ENCODE measurements at places on chromosomes 5 and 9.

GRCh38 chr9:6413365-6414246 lies 607 bp downstream of the UHRF2 start:
- DNase-seq = peak; percentile 34

DNA sequence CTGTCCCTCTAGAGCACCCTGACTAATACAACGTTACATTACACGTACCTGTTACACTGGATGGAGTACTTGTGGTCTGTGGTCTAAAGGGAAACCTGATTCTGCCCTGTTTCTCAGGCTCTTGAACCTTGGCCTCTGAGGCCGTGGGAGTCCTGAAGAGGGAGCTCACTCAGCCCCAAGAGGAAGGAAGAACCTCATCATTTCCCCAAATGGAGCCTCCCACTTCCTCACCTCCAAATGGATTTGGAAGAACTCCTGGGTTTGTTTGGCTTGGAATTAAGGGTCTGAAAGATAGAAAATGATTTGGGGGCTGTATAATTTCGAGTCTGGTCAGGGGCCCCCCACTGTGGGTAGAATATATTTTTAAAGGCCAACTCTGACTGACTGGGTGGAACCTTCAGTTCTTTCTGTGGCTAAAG lies 200.2 kb downstream of the SEMA6A start:
- DNase-seq = no peak

DNA sequence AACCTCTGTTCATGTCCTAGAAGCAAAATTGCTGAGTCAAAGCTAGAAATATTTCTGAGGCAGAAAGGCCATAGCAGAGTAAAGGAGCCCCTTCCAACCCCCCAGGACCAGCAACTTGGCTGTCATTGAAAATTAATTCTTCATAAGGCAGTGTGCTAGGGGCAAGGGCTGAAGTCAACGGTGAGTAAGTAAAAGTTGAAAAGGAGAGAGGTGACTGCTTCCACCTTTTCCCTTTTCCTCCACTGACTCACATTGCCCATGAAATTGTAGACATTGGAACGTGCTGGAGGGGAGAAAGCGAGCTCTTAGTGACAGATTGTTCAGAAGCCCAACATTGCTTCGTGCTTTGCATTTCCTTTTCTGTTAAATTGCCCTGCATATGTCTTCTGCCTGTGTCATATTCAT lies 19.1 kb downstream of the GLRA1 start:
- DNase-seq = no peak

GRCh38 chr9:112020680-112021596 lies 124.3 kb downstream of the UGCG start:
- DNase-seq = no peak

DNA sequence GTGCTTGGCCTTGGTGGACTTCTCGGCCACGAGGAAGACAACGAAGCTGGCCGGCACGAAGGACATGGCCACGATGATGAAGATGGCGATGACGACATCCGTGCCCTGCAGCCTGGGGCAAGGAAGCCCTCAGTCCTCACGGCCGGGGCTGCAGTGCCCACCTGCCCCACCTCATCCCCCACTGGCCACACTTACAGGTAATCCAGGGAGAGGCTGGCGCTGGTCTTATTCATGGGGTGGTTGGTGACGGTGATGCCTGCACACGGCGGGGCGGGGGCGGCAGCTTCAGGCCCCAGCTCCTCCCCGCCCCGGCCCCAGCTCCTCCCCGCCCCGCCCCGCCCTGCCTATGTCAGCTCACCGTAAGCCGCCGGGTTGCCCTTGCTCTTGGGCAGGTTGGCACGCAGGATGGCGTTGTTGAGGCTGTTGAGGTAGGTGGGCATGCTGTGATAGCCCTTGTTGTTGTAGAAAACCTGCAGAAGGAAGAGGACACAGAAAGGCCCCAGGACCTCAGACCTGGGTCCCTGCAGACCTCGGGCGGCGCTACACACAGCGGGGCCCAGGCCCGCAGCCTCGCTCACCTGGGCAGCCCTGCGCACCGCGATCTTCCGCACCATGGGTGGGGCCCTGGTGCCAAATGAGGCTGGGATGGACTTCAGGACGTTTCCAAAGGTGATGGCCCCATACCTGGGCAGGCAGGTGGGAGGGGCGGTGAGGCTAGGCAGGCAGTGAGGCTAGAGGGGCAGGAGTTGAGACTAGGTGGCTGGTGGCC lies 15.7 kb upstream of the CLIC3 start:
- DNase-seq = no peak

- peak; percentile 77 for DNase-seq
Observed at GRCh38 chr5:122312591-122313406, 762 bp downstream of the SNCAIP start.

- DNase-seq = peak; percentile 76
Observed at GRCh38 chr9:13568841-13569601, 289.5 kb upstream of the MPDZ start.

DNA sequence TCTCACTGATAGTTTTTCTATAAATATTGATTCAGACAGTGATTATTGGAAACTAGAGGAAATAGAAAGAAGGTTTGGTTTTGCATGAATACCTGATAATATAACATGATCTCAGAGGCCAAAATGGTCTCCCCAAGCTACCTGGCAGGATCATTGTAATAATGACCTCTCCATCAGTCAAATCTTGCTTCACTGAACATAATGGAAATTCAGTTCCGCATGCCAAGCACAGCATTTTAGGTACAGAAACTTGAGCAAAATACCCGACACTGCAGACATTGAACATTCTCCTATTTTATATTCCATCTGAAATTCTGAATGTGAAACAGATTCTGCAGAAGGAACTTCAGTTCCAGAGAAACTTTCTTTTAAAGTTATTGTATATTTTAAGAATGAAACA lies 9.1 kb upstream of the TBC1D2 start:
- DNase-seq = no peak

GRCh38 chr5:80092486-80093107 lies 57.4 kb downstream of the THBS4 start:
- DNase-seq = no peak

- DNase-seq = no peak
Observed at GRCh38 chr9:8014997-8015682, 215.6 kb upstream of the DMAC1 start.

DNA sequence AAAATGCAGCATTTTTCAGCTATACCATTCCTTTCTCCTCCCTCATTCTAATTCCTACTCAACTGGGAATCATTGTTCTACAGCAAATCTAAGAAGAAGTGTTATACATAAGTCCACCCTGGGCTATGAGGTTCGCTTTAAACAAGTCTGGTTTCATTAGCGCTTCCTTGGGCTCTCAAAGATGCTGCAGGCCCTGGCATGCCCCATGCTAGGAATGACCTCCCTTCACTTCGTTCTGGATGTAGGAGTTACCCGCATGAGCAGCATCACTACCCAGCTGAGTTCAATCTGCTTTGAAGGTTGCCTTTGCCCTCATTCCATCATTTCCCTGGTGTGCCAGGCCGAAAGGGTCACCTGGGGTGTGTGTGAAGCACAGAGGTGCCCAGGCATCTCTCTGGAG lies 35.4 kb downstream of the F2R start:
- no peak for DNase-seq

DNA sequence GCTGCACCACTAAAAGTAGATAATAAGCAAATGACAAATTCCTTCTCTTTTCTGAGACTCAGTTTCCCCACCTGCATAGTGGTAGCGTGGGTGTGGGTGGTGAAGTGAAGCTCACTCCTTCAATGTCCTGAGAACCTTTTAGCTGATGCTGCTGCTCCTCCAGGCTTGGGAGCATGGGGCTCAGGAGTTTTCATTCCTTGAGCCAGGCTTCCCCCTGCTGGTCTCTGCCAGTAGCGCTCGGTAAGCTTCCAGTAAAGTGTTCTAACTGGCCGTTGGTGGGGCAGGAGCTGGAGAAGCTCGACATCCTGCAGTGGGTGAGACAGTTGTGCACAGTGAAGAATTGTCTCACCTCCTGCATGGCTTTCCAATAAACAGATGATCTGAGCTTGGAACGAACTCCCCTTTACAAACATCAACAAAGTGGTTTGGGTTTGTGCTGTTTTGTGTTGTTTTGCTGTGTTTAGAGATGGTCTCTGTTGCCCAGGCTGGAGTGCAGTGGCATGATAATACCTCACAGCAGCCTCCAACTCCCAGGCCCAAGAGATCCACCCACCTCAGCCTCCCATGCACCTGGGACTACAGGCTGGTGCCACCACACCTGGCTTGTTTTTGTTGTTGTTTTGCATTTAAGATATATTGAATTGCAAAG lies 34.6 kb downstream of the SPARC start:
- DNase-seq = peak; percentile 67

DNA sequence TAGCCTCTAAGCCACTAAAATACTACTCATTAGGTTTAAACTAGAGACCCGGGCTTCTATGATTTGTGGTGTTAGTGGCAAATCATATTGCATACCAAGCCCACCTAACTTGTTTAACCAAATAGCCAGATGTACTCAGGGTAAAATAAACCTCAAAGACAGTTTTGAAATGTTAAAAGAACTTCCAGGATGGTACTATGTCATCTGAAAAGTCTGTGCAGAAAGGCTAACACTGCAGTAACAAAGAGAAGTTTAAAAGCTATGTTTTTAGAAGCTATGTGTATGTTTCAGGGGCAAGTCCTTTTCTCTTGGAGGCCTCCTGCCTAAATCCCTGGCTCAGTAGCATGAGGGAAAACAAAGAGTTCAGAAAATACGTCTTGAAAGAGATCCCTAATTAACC lies 84.9 kb upstream of the IL7R start:
- DNase-seq = no peak

- DNase-seq = no peak
Observed at GRCh38 chr5:98314292-98314691, 459.2 kb upstream of the RGMB start.

DNA sequence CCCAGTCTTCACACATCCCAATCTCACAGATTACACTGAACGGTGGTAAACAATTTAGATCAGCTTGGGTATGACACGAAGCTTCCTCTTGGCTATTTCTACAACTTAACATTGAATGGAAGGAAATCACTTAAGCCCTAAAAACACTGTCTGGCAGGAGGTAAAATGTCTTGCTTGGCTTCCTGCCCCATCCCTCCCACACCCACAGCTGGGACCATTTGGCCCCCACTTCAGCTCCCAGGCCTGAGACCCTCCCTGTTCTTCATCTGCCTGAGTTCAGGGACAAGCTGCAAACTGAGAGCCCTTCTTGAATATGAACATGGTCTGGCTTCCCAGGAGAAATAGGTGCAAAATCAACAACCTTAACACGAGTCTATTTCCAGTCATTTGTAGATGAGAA lies 3.4 kb upstream of the COL15A1 start:
- DNase-seq = no peak

DNA sequence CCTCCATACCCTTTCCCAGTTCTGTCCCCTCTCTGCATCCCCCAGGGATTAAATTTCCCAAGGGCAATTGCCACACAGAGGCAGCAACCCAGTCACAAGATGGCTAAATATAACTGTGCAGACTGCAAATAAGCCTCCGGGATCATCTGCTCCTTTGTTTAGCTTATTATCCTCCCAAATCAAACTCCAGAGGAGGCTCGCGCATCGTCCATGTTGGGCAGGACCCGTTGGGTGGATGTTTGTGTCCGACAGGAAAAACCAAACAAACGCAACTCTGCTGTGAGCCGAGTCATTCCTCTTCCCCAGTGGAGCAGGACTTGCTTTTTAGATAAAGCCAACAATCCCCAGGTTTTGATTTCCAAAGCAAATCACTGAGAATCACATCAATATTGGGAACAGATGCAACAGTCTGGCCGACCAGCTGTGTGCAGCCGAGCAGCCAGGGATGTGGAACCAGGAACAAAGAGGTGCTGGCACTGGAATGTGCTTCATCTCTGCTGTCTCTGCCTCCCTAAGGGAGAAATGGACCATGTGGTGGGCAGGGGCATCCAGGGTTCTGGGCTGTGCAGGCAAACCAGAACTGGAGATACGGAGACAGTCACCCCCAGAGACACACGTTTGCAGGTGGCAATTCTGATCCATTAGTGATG lies 89.8 kb downstream of the PTTG1 start:
- peak; percentile 12 for DNase-seq

- DNase-seq = no peak
Observed at GRCh38 chr5:75862872-75863271, 145.6 kb upstream of the POC5 start.

DNA sequence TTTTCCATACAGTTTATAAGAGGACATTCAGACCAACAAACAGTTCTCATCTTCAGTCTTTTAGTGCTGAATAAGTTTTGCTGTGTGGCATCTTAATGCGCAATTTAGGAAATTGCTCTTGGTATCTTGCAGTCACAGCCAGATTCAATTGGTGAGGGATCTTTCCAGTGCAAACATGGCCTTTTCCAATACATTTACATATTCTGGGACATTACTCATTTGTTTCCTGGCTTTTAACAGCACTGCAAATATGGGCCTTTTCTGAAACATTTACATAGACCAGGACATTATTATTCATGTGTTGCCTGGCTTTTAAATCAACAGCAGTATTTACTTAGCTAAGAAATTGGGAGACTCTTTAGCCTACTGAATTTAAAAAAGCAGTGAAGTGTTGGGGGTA lies 22.7 kb downstream of the ANKRD33B start:
- no peak for DNase-seq

GRCh38 chr5:79285833-79286232 lies 49.9 kb downstream of the JMY start:
- no peak for DNase-seq

- no peak for DNase-seq
Observed at GRCh38 chr5:127840198-127840524, 137.0 kb downstream of the CCDC192 start.

- DNase-seq = peak; percentile 28
Observed at GRCh38 chr9:125889112-125889475, 141.9 kb downstream of the PBX3 start.

GRCh38 chr9:113910036-113910639 lies 34.0 kb downstream of the ZNF618 start:
- no peak for DNase-seq

GRCh38 chr5:78243639-78244038 lies 50.9 kb downstream of the AP3B1 start:
- no peak for DNase-seq

GRCh38 chr9:76891874-76892273 lies 14.0 kb downstream of the PRUNE2 start:
- no peak for DNase-seq

DNA sequence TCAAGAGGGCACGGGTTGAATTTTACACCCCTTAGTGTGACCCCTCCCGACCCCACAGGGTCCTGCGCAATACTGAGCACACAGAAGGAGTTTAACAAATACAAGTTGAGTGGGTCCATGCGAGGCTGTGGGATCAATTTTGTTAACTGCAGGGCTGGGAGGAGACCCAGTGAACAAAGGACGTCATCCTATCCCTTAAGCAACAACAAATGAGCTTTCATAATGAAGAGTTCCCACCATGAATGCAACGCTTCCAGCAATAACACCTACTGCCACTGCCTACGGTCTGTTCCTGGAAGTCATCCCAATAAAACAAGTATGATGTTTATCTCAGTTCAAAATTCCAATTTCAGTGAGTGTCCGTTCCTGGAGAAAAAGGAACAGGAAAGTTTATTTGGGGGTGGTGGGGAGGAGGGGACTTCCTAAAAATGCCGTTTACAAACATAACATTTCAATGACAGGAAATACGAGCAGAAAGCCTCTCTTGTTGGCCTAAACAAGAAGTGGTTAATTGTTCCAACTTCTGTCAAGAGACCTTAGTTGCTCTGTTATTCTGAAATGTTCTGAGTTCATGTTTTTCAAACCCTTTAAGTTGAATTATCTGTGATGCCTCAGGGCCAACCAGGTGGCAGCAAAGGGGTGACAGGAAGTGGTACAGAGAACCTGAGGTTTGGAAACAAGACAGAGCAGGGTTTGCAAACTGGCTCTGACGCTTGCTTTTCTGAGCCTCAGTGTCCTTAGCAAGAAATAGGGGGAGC lies 65.8 kb upstream of the PLPP6 start:
- DNase-seq = no peak

Measured in posterior cingulate gyrus (tissue), 11 donors.